Activated CD4-positive, alpha-beta T cell treated with anti-CD3 and anti-CD28 coated beads, Interleukin-2, amount 50 U/mL, for 24 hours (primary cell): ENCODE measurements at places on chromosomes 5 and 9.

DNA sequence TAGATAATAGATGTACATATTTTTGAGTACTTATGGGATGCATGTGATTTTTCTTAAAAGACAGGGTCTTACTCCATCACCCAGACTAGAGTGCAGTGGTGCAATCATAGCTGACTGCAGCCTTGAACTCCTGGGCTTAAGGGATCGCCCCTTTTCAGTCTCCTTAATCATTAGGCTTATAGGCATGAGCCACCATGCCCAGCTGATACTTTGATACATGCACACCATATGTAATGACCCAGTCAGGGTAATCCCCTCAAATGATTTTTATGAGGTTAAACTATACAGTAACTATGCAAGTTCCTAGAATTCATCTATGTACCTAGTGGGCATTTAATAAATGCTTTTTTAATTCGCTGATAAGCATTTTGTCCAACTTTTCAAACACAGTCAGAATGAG lies 292.3 kb downstream of the DTWD2 start:
- DNase-seq = no peak

GRCh38 chr5:149936700-149937091 lies 7.9 kb downstream of the PDE6A start:
- DNase-seq = no peak

DNA sequence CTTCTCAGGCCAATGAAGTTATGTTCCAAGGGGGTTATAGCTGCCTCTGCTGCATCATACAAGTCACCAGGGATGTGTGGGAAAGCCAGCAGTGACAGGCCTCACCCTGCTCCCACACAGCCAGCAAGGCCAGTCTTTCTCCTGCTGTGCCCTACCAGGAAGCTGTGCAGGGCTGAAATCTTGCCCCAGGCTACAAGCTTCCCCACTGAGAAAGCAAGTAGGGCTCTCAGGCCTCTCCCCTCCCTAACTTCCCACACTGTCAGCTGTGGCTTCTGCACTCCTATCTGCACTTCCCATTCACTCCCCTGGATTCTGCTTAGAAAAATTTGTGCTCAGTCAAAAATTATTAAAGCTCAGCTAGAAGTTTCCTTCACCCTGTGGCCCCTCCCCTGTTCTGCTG lies 611.2 kb upstream of the ZNF608 start:
- DNase-seq = no peak

GRCh38 chr5:156147261-156147943 lies 179.6 kb upstream of the SGCD start:
- no peak for DNase-seq

DNA sequence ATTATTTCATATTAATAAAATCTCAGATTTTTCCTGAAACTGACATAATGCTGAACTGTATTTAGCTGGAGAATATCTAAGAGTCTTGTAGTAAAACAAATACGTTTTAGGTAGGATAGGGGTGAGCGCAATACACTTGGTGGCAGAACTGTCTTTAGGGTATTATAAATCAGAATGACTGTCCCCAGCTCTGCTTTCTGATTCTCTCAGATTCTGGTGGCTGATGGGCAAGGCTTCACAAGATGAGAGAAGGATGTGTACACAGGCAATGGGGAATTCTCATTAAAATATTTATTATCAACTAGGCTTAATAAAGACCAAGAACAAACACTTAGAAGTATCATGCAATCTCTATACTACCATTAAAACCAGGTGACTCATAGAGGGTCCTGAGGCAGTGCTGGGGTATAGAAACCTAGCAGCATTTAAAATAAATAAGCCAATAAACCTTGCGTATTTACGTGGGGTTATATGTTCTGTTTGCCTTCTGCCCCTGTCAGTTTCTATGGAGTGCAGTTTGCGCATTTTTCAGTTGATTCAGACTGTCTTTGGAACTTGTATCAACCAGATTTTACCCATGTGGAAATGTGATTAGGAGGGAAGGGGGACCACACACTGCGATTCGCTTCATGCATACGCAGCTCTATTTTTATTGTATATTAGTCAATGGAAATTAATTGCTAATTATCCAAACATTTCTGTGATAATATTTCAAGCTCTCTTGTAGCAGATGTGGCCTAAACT lies 1150.7 kb upstream of the WWC1 start:
- DNase-seq = no peak

DNA sequence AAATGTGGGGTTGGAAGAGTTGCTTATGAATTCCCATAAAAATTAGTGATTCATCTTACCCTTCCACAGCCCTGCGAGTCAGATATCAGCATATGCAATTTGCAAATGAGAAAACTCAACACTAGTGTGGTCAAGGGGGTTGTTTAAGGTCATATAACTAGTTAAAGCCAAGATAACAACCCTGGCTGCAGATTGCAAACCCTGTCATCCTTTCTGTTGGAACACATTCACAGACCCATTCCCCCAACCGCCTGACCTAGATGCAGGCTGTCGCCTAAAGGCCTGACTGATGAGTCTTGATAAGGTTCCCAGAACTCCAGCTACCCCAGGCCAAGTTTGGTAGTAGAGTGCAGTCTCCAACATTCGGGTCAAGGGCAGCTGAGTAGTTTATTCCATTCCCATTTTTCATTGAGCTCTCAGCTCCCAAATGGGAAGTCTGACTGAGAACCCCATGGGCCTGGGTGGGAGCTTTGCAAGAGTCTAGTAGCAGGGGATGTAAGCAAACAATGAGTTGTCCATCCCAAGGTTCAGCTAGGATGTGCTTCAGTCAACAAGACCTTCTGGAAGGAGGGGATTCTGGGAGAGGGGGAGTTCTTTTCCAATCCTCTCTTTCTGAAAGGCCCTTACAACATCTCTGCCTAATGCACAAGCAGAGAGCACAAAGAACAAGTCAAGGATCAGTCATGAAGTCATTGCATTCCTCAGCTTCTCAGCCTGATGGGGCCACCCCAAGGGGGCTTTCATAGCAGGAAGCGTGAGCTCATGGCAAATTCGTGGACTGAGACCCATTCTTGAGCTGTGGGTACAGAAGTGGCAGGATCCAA lies 40.3 kb downstream of the ADAM19 start:
- no peak for DNase-seq

DNA sequence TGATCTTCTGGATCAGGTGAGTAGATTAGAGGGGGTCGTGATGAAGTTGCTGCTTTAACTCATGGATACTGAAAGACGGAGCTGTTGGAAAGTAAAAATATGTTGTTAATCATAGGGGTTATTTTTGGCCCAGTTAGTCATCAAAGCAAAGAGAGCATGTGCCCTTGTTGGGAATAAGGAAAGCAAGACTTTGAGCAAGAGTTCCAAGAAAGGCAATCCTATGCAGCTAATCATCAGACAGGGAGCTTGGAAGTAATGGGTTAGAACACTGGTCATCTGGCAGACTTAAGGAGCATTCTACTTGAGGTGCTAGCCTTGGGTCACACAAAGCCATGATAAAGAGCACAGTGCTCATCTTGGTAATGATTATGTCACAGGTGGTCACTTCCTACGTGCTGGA lies 18.3 kb downstream of the ASPN start:
- DNase-seq = no peak

- no peak for DNase-seq
These were observed 128.3 kb upstream of the C9orf72 start for GRCh38 chr9:27701587-27701986.

- DNase-seq = no peak
These were observed 31.7 kb downstream of the NRG2 start for GRCh38 chr5:140011297-140011802.
